ENCODE measurements at places on chromosomes 5 and 9. TPM values are rescaled to one million over a fixed set of nuclear protein-coding genes. Genes with fewer than 3 reads are reported as not detected.
A peak's percentile ranks its signal among the peaks of the same experiment; 100 is the strongest.

- DNase-seq, result no peak
These were observed 13.5 kb upstream of the MAMDC2 start for GRCh38 chr9:70030156-70030555.

DNA sequence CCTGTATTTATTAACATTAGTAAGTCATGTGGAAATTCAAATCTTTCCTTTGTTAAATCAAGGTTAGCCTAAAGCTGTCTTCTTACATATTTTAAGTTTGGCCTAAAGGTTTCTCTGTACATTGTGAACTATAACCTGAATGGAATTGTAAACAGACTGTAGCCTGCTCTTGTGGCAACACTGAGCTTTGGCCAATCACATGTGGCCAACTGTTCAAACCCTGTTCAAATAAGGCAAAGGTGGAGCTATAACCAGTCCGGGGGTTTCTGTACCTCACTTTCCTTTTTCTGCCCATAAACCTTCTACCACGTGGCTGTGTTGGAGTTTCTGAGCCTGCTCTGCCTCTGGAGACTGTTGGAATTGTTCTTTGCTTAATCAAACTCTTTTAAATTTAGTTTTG is 3.3 kb upstream of the HAPLN1 start:
- peak; percentile 53 for DNase-seq

- DNase-seq, result no peak
These were observed 184.6 kb upstream of the EDIL3 start for GRCh38 chr5:84569307-84569706.

GRCh38 chr5:34606101-34606500 is 50.0 kb upstream of the RAI14 start:
- no peak for DNase-seq

- no peak for DNase-seq
These were observed 101.4 kb downstream of the FBXO4 start for GRCh38 chr5:42026446-42026845.

DNA sequence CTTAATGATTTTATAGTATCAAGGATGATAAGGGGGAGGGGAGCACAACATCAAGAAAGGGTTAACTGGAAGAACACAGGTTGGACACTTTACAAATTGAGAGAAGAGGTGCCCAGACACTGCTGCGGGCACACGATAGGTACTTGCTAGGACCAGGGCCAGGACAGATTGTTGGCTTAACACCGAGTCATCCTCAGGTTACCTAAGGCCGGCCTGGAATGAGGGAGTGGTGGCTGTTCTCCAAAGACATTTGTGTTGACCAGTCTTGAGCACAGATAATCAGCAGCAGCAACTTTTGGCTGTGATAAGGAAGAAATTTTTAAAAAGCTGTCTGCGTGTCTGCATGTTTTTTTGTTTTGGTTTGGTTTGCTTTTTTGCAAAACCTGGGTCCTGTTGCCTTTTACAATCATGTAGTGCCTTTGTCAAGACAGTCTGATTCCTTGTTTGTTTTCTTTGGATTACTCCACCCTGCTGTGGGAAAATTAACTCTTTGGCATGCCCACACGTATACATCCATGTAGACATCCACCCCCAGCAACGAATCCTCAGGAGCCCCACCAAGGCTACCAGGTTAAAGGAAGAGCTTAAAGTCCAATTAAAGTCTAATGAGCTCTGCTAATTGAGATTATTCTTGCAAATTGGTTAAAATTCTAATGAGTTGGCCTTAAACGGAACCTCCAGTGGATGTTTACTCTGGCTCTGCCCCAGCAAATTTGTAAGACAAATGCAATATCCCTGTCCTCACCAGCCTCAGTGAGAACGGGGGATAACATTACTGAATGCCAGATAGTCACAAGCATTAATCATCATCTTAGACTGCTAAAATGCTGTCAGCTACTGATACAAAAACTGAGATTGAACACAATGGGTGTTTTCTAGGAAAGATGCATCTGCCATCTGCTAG is 382.3 kb downstream of the ACTL7B start:
- no peak for DNase-seq

DNA sequence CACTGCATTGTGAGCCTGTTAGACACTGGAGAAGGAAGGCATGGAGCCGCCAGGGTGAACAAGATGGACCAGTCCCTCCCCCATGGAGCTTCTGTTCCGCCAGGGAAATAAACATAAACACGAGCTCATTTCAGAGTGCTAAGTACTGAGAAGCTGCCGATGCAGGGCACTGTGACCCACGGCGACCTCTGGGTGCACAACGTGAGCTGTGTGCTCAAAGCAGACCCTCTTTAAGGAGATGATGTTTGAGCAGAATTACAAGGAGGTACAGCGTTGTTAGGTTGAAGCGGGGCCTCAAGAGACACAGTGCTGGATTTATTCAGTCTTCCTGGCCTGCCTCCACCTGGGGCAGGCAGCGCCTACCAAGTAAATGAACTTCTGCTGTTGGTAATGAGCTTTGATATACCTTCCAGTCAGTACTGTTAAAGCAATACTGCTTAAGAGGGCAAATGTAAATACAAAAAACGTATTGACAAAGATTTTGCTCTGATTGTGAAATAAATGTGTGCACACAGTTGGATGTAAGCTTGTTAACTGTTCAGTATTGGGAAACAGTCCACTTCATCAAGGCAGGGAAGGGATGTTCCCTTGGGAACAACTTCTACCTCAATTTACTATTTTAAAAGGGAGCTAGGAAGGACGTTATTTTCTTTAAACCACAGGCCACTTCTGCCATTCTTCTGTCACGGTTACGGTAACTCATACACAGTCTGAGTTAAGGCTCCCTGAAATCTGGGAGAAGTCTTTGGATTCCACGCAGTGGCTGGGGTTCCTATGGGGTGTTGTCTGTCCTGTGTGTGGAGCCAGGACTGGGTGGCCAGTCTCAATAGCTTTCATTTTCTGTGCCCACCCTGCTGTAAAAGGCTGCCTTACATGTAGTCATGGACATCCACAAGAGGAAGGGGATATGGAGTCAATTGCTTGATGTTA is 48.9 kb upstream of the DMRT1 start:
- DNase-seq, result no peak

DNA sequence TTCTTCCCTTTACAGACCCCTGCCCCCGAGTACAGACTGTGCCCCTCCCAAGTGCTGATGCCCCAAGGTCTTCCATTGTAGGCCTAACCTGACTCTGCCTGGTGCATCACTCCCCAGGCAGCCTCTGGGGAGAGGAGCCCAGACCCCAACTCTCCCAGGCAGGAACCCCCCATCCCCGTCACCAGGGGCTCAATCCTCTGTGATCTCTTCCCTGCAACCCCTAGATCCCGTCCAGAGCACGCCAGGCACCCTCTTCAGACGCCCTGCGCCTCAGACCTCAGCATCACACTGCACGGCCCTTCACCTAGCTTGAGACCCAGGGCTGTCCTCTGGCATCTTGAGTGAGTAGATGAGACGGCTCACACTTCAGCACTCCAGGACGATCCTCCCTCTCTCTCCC is 6.4 kb upstream of the EGR1 start:
- no peak for DNase-seq

GRCh38 chr5:56078278-56079156 is 83.8 kb upstream of the IL6ST start:
- no peak for DNase-seq

- DNase-seq, result no peak
These were observed 228.8 kb downstream of the CD180 start for GRCh38 chr5:66967826-66968262.

GRCh38 chr5:147796556-147797308 is 14.2 kb upstream of the JAKMIP2 start:
- no peak for DNase-seq

- no peak for DNase-seq
These were observed 3.5 kb upstream of the PHYHD1 start for GRCh38 chr9:128917151-128917849.

GRCh38 chr5:160048131-160048530 is 39.2 kb downstream of the TTC1 start:
- DNase-seq, result no peak

CMBL gene
- total RNA-seq, result 20.8 TPM

C1QTNF2 gene
- 3.0 TPM for total RNA-seq

PTGER4 gene
- 1.4 TPM for total RNA-seq

MEIKIN gene
- total RNA-seq, result not detected

CNTNAP3 gene
- 1.00 TPM for total RNA-seq

AMBP gene
- total RNA-seq, result 713 TPM

PIP5K1B gene
- 10.2 TPM for total RNA-seq
